Activated T-cell treated with anti-CD3 and anti-CD28 coated beads for 24 hours (primary cell): ENCODE measurements at places on chromosomes 7 and 10.

DNA sequence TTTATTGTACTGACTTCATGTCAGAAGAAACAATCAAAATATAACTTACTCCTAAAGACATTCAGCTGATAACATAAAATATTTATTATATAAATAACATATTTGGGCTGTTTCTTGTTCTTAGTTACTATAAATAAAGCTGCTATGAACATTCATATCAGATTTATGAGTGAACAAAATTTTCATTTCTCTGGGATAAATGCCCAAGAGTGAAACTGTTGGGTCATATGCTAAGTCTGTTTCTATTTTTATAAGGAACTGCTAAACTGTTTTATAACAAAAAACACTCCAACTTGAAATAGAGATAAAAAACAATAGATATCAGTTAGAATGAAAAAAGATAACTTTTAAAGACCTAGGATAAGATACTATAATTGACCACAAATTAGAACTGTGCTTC lies 26.5 kb upstream of the CC2D2B start:
- DNase-seq, result no peak

- DNase-seq, result no peak
Measured at GRCh38 chr7:100804681-100805431, 22.5 kb downstream of the EPHB4 start.

- DNase-seq, result no peak
Measured at GRCh38 chr10:15795036-15795792, 65.1 kb downstream of the MINDY3 start.

DNA sequence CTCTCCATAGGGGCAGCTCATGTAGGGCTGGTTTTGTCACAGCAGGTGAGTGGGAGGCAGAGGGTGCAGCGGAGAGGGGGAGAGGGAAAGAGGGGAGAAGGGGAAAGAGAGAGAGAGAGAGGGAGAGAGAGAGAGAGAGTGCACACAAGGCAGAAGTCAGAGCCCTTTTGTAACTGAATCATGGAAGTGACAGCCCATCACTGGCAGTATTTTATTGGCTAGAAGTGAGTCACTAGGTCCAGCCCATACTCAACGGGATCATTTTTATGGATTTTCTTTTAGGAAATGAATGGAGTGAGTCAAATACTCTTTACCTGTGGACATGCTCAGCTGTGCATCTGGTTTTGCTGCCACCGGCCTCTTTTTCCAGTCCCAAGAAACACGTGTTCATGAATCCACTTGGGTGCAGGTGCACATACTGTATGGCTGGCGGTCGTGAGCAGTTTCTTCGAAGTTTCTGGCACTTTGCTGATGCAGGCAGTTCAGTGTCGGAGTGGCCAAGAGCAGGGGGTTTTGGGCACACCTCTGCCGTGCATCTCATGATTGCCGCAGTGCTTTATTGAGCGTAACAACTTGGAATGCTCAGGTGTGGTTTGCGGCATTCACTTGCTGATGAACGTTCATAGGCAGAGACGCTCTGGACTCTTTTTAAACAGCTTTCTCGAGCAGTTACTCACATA lies 40.3 kb downstream of the DOCK1 start:
- no peak for DNase-seq

DNA sequence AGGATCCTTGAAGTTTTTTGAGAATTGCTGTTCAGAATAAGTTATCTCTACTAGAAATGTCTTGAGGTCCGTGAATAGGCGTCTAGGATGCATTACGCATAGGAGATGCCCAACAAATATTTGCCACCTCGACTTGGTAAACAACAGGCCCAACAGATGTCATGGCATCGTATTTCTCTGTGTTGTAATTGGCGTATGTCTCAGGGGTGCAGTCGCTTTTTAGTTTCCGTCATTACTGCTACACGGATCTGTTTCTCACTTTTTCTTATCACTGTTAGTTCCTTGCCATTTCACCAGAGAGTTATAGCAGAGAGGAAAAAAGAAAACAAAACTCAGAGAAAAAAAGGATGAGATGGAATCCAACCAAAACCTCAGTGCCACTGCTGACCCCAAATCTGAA lies 73.0 kb upstream of the SFMBT2 start:
- DNase-seq, result no peak

- no peak for DNase-seq
Measured at GRCh38 chr7:158864833-158865232, 8.5 kb downstream of the DYNC2I1 start.

- DNase-seq, result no peak
Measured at GRCh38 chr7:106583706-106584690, 77.0 kb downstream of the CCDC71L start.

DNA sequence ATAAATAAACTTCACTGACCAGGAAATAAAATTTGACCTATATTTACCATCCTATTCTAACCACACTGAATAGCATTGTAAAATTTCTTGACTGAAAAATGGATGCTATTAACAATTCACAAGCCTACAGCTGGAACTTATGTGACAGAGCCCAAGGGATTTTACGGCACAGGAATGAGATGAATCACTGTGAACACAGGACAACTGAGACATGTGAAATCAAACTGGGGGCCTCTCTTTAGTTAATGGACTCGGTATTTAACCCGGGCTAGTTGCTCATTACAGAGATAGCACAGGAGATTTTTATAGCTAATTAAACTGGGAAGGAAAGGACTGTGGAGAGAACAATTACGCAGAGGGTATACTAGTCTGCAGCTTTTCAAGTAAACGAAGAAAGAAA lies 100.6 kb downstream of the MICU1 start:
- no peak for DNase-seq

GRCh38 chr10:80421050-80421706 lies 12.8 kb downstream of the PRXL2A start:
- DNase-seq, result no peak

DNA sequence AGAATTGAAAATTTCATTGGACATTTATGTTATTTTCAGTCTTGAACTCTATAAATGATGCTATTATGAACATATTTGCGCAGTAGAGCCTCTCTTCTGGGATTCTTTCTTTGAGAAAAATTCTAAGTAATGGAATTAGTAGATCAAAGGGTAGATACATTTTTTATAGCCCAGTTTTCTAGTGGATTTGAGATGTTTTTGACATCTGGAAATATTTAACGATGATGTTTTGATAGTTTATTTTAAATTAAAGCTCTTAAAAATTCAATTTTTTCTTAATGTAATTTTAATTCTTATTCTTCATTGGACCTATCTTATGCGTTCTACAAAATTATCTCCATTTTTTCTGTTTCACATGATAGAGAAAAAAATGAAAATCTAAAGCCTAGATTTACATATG lies 103.0 kb downstream of the ADAM22 start:
- DNase-seq, result no peak

DNA sequence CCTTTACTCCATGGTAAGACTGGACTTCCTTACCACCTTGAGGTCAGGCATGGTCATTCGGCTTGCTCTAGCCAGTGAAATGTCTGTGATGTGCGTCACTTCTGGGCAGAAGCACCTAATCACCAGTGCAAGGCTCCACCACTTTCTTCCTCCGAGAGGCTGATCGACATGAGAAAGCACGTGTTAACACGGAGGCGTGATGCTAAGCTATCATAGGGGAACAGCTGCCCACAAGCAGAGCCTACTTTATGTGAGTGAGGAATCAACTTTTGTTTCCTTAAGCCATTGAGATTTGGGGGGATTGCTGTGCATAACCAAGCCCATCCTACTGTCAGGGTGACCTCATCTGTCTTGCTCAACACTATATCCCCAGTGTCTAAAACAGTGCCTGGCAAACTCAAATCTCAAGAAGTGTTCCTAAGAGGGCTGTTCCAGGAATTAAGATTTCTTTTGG lies 23.1 kb upstream of the SAR1A start:
- no peak for DNase-seq

DNA sequence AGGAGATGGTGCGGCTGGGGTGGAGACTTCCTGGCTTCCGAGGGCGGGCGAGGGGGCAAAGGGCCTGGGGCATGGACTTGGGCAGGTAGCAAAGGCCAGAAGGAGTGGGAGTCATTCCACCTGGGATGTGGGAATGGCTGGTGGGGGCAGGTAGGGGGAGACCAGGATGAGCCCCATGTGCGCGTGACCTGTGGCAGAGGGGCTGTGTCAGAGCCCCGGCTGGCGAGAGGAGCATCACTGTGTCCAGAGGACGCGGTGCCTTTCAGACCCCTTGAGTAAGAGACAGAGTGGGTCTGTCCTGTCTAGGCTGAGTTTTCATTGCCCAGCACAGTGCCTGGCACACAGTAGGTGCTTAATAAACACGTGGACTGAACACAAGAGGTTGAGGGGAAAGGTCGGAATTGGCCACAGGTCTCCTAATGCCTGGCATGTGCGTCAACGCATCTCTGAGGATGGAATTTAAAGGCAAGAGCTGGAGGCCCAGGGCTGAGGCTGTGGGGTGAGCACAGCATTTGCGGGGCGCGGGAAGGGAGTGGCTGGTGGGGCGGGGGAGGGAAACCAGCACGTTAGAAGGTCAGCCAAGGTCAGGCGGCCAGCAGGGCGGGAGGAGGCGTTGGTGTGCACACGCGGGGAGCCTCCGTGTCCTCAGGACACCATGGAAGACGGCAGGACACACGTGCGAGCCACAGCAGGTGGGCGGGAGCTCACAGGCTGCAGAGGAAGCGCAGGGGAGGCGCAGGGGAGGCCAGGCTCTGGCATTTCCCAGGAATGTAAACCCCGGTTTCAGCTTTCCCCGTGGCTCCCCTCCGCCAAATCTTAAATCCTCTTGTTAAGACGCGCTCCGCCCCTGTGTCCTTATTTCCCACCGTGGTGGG lies 51.8 kb downstream of the CUX1 start:
- DNase-seq, result no peak

GRCh38 chr7:28413011-28413410 lies 693 bp downstream of the CREB5 start:
- DNase-seq, result no peak

DNA sequence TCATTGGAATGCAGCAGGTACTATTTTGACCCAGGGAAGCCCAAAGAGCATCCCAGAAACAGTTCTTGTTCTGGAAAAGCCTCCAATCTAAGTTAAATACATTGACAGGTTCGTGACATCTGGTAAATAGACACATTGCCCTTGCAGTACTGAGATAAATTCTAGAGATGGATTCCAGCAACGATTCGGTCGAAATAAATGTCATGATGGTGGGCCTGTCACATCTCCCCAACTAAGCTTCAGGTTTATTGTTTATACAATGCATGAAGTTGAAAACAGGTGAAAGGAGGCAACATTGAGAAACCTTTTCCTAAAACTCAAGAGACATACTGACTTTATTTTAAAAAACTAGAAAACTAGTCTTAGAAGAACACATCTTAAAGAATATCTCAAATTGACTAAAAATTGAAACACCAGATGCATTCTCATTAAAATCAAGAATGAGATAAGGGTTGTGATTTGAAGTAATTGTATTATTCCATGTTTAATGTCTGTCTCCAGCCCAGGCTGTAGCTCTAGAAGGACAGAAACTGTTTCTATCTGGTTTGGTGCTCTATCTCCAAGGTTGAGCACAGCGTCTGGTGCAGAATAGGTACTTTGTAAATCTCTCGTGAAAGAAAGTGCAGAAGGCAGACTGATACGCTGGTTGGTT lies 114.0 kb downstream of the CABCOCO1 start:
- DNase-seq, result no peak

DNA sequence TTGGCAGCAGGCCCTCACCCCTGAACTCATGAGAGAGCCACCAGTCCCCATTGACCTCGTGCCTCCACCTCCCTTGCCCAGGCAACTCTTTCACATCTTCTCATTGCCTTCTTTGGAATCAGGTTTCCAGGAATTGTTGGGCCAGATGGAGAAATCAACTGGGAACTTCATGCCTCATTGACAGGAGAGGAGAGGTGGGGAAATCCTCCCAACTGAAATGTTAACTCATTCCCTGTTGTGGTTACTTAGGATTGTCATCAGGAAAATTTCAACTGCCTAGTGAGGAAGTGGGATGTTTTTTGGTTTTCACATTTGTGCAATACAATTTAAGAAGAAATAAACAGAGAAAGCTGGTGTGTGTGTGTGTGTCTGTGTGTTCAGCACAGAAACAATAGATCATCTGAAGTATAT lies 106.6 kb upstream of the INHBA start:
- DNase-seq, result no peak

DNA sequence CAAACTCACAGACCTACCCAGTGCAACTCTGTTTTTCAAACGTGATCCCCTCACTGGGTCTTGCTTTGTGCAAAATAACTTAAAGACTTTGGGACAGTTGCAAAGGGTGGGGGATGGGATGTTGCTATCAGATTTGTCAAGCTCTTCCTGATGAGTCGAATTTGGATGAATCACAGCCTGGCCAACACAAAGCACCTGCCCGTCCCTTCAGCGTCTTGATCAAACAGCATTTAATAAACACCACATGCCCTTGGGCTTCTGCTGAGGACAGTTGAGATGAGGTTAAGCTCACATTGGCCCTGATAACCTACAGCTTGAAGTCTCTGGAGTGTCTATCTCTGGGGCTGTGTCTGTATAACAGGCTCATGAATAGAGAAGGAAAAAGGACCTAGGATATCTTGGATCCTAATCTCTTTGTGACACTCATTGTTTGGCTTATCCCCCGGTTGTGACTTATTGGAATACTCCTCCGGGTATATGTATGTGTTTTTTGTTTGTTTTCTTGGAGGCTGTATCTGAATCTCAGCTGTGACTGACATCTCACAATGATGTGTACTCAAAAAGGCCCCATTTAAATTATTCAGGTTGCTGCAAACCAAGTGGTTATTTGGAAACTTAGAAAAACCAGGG lies 132.6 kb upstream of the NAMPT start:
- no peak for DNase-seq

GRCh38 chr7:102310414-102310815 lies 23.7 kb downstream of the SH2B2 start:
- no peak for DNase-seq

- DNase-seq, result no peak
Measured at GRCh38 chr7:35736725-35737124, 41.8 kb upstream of the HERPUD2 start.

DNA sequence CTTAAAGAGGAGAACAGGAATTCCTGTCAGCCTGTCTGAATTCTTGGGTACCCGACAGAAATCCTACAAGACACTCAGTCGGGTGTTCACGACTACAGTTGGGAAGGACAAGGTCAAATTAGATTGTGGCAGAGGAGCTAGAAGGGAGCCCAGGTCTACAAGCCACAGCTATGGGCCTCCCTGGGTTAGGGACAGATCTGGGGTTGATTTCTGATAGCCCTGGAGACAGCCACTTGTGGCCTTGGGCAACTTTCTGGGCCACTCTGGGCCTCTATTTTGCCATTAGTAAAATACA lies 39.7 kb upstream of the ANTXRL start:
- DNase-seq, result no peak

DNA sequence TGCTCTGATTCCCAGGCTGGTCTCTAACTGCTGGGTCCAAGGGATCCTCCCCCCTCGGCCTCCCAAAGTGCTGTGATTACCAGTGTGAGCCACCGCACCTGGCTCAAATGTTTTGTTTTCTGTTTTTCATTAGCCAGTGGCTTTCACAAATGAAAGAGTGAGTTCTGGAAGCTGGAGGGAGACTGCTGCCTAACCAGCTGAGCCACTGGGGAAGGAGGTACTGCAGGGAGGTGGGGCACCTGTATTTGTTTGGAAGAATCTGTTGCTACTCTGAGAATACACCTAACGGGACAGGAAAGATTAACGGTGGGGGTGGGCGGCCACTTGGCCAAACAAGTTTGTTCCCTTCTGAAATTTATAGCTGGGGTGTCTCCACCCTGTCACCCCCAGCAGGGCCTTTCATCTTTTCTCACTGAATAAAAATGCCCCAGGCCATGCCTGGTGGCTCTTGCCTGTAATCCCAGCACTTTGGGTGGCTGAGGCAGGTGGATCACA lies 4.7 kb downstream of the STOX1 start:
- DNase-seq, result no peak

- DNase-seq, result no peak
Measured at GRCh38 chr10:124996127-124996853, 54.4 kb downstream of the ZRANB1 start.
